Endothelial cell of umbilical vein (primary cell): ENCODE measurements at places on chromosomes 5 and 9. TPM values are rescaled to one million over a fixed set of nuclear protein-coding genes. Genes with fewer than 3 reads are reported as not detected.

GRCh38 chr5:38764937-38765391 is 80.8 kb upstream of the OSMR start:
- no peak overlapping the region for H3K27ac ChIP-seq
- H3K4me1 ChIP-seq: no peaks in the 10 kb centered on the region
- no peak for DNase-seq
- peaks cover 3% of the 10 kb centered on the region for H3K27me3 ChIP-seq
- H3K4me3 ChIP-seq: no peak overlapping the region

Gene IFNA8
- not detected in 2 replicates for polyA plus RNA-seq

DNA sequence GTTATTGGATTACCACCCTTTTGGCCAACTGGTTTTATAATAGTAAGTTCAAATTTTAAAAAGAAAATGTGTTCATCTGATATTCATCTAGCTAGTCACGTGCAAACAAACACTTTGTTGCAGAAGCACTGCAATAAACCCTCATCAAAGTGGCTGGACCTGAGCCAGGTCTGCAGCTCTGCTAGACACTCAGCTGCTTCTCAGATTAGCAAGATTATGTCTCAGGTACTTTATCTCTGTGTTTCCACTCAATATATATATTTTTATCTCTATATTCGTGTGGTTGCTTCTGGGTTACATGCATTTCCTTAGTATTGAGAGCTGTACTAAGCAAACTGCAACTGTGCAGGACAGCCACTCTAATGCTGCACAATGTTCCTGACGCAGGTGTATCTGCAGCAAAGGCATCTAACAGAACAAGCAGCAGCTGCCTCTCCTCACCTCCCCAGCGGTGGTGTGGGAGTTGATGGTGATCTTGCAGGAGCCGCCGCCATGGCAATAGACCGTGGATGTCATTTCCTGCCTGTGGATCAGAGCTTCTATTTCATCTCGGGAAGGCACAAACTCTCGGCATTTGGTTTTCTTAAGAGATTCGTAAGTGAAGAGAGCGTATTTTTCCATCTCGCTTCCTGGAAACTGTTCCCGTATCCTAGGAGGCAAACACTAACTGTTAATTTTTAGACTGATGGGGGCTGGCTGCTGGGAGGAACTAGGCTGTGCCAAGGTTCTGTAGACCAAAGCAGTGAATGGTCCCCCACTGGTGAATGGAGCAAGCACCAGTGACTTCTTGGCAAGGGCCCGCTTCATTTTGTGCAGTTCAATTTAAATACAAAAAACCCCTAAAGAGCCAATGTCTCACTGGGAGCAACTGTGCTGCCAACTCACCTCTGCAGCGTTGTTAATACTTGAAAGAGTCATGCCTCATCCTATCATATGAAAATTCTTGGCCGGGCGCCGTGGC is 56.7 kb upstream of the RETREG1 start:
- H3K27ac ChIP-seq: no peak overlapping the region
- peaks cover 5% of the 10 kb centered on the region for H3K4me1 ChIP-seq
- H3K36me3 ChIP-seq: peaks cover 41% of the 10 kb centered on the region
- DNase-seq: no peak
- no peaks in the 10 kb centered on the region for H3K27me3 ChIP-seq

Gene RNF14
- 20.3 and 23.5 TPM in 2 replicates for polyA plus RNA-seq

Gene NTNG2
- 0.08 and 0.11 TPM in 2 replicates for polyA plus RNA-seq

Gene RUSC2
- 26.1 and 29.9 TPM in 2 replicates for polyA plus RNA-seq

DNA sequence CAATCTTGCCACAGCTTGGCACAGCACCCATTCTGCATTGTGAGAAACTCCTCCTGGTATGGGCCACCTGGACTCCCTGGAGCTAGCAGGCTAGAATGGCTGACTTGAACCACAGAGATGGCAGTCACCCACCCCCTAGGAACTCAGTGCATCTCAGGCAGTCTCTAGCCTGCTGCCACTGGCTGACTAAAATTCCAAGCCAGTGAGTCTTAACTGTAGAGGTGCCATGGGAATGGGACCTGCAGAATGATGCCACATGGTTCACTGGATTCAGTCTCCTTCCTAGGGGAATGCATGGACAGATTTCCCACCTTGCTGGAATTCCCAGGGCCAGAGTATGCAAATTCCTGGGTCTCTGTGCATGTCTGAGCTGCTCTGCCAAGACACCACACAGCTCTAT is 382.9 kb downstream of the MAN2A1 start:
- H3K36me3 ChIP-seq: no peaks in the 10 kb centered on the region
- H3K27me3 ChIP-seq: no peaks in the 10 kb centered on the region
- no peaks in the 10 kb centered on the region for H3K4me1 ChIP-seq
- no peak for DNase-seq
- H3K27ac ChIP-seq: no peak overlapping the region

DNA sequence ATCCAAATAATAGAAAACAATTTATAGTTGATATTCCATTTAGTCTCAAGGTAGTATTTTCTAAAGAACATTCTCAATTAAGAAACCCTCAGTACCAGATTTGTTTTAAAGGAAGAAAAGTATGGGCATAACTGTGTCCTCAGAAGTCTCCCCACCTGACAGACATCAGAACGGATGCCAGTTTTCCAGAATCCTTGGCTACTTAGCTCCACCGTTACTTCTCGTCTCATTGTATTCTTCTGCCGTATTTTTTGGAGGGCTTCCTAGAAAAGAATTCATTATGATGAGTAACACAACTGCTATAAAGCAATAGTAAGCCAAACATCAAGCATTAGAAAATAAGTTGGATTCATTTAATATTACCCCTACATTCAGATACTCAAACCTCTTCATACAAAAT is 67.8 kb downstream of the DROSHA start:
- H3K27me3 ChIP-seq: no peaks in the 10 kb centered on the region
- H3K36me3 ChIP-seq: peaks cover 6% of the 10 kb centered on the region
- DNase-seq: peak; percentile 55
- H3K4me1 ChIP-seq: no peaks in the 10 kb centered on the region
- no peak overlapping the region for H3K27ac ChIP-seq
- no peak overlapping the region for H3K4me3 ChIP-seq

GRCh38 chr9:123248630-123249029 is 19.8 kb downstream of the STRBP start:
- no peaks in the 10 kb centered on the region for H3K36me3 ChIP-seq
- no peak overlapping the region for H3K4me3 ChIP-seq
- H3K27ac ChIP-seq: no peak overlapping the region
- DNase-seq: no peak
- H3K4me1 ChIP-seq: peaks cover 5% of the 10 kb centered on the region

- H3K27me3 ChIP-seq: no peaks in the 10 kb centered on the region
- DNase-seq: no peak
- no peak overlapping the region for H3K4me3 ChIP-seq
- no peaks in the 10 kb centered on the region for H3K4me1 ChIP-seq
Measured at GRCh38 chr5:142132916-142133315, 24.3 kb downstream of the NDFIP1 start.

DNA sequence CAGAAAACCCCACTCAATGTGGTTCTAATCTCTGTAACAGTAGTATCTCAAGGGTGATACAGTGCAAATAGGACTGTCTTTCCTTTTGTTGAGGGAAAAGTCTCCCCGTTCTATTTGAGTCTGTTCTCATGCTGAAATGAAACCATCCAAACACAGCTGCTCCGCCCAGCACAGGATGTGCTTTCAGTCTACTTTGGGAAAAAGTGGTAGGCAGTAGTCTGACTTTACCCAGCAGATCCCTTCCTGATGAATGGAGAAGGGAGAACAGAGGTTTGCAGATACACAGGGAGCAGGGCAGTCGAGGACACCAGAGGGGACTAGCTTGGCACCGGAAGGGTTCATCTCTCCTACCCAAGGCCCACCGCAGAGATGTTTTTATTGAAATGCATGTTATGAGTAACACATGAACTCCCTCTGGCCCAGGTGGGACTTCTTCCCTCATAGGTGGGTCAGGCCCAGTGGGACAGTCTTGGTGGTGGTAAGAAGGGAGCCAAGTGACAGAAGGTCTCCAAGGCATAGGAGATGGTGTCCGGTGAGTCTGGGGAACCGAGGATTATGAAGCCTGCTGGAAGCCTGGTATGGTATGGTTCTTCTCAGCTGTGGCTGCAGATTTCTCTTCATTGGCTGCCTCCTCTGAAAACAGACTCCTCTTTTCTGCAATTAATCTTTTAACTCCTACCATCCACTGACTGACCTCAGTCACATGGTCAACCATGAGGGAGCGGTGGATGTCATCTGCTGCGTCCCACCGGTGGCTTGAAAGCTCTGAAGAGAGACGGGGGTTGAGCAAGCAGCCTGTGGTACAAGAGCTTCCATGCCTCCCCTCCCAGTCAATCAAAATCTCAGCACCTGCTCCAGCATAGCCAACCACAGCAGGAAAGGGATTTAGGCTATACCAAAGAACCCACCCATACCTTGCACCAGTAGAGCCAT is 3.0 kb downstream of the EIF4EBP3 start:
- no peak overlapping the region for H3K27ac ChIP-seq
- peaks cover 11% of the 10 kb centered on the region for H3K36me3 ChIP-seq
- no peak overlapping the region for H3K4me3 ChIP-seq
- H3K4me1 ChIP-seq: peaks cover 24% of the 10 kb centered on the region
- no peak for DNase-seq
